NCI-H69 (cell line): ENCODE measurements at places on chromosomes 11 and 22.

- DNase-seq = no peak
Measured at GRCh38 chr22:35905894-35906293, 122.7 kb downstream of the RBFOX2 start.

DNA sequence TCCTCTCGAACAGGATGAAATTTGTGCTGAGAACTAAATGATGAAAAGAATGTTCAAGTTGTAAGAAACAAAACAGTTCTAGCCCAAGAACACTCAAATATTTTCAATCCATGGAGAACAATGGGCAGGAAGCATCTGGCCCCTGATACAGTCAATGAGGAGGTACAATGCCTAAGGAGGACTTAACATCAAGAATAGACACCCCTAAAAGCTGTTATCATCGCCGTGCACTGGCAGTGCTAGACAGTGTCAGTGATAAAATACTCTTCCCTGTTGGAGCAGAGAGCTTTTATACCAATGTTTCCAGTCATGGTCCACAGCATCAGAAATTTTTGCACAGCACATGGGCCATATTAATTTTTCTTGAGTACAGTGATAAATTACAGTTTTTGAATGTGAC is 20.2 kb upstream of the VSTM5 start:
- no peak for DNase-seq

GRCh38 chr11:46743693-46744339 is 24.8 kb downstream of the F2 start:
- peak; percentile 48 for DNase-seq

DNA sequence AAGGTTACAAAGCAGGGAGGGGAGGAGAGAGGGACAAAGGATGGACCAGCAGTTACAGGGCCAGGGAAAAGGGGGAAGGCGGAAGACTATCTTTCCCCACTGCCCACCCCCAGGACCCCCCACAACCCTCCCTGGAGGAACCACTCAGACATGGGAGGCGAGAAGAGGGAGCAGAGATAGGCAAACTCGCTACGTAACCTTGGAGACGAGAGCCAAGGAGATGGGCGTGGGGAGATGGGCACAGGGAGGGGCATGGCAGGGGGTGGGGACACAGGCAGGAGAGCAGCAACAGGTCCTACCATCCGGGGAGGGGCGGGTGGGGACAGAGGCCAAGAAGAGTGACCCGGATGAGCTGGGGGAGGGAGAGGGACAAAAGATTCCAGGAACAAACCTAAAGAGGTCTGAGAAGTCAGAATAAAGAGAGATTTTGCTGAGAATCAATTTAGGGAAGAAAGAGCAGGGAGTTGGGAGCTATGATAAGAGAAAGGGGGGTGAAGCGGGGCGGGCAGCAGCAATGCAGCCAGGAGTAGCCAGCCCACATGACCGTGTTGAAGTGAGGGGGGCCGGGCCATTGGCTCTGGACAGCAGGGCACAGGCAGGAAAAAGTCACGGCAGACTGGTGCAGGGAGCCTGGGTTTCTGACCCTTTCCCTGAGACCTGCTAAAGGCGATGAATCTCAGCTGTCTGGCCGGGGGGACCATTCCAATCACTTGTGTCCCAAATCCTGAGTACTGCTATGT is 128.4 kb downstream of the BUD13 start:
- no peak for DNase-seq

DNA sequence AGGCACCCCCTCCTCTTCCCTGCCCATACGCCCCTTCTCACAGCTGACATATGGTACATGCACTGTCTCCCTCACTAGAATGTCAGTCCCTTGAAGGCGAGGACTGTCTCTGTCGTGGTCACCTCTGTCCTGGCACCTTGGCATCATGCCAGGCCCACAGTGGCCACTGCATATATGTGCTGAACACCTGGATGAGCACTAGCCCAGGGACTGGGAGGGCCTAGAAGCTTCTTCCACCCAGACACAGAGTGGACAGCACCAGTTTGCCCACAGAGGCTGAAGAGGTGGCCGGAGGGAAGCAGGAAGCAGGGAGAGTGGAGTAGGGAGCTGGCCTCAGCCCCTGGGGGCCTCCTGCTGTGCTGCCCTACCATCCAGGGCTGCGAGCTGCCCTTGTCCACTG is 28.6 kb downstream of the VPS37C start:
- DNase-seq = no peak

- peak; percentile 74 for DNase-seq
Measured at GRCh38 chr11:107307991-107308390, 149.6 kb downstream of the CWF19L2 start.

DNA sequence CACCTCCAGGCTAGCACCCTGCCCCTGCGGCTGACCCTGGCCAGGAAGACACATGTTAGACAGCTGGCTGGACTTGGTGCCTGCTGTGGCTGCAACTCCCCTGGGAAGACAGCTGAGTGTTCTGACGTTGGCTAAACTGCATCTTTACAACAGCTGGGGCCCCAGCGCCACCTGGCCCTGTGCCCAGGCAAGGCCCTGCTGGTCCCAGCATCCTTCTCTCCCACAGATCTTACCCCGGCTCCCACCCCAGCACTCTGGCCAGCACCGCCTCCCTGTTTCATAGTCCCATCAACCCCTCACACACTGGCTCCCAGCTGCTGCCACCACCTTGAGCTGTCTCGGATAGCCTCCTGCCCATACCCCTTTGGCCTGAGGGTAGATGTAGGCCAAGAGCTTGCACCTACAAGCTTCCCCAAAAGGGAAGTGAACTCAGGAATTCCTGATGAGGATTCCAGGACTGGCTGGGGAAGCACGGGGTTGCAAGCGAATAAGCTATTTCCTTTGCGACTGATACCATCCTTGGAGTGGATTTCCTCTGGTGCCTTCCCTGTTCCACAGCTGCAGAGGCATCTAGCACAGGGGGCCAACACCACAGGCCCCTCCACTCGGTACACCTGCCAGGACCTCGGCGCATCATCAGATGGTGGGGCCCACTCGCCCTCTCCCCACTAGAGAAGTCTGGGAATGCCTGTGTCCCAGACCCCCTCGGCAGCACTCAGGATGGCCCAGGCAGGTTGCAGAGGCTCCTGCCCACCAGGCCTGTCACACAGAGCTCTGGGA is 28.5 kb downstream of the RSPH14 start:
- DNase-seq = peak; percentile 98

GRCh38 chr11:64742889-64743590 is 902 bp downstream of the RASGRP2 start:
- DNase-seq = peak; percentile 54

GRCh38 chr11:81596704-81597103 is 1137.0 kb downstream of the FAM181B start:
- DNase-seq = peak; percentile 17

DNA sequence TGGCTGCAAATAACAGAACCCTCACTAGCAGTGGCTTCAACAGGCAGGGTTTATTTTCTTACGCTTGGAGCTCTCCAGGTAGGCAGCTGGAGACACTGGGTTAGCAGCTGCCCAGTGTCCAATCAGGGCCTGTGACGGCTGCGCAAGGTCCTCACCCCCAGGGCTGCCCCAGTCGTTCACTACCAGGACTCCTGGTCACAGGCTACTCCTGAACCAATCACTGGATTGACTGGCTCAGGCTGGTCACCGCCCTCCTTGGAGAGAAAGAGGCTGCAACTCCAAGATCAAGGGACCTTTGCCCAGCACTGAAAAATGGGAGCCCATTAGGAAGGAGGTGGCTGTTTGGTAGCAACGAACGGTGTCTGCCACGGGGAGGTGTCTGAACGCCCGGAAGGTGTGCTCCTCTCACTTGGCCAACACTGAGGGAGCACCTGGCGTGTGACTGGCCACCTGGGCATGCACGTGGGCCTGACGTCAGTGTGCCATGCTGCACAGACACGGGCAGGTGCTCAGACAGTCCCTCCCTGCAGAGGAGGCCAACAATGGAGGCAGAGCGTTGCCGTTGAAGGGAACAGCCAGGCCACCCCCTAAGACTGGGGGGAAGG is 5.1 kb downstream of the ARSA start:
- DNase-seq = peak; percentile 93

- DNase-seq = no peak
Measured at GRCh38 chr11:119763071-119763728, 34.2 kb upstream of the NECTIN1 start.

- DNase-seq = no peak
Measured at GRCh38 chr11:39304586-39304985, 2154.9 kb downstream of the LRRC4C start.

DNA sequence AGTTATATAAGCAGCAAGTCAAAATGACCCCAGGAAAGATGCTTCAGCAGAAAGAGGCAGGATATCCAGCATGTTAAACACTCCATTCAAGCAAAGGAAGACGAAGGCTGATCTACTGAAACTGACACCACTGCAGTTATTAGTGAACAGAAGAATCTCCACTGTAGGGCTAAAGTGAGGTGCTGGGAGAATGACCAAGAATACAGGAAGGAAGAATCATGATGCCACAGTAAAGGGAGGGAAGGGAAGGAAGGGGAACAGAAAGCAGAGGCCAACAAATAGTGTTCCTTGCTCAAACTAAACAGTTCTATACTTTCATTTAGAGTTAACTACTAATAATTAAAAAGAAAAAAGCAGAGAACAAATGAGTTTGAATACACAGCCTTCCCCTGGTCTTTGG is 92.5 kb downstream of the SIK3 start:
- DNase-seq = no peak

DNA sequence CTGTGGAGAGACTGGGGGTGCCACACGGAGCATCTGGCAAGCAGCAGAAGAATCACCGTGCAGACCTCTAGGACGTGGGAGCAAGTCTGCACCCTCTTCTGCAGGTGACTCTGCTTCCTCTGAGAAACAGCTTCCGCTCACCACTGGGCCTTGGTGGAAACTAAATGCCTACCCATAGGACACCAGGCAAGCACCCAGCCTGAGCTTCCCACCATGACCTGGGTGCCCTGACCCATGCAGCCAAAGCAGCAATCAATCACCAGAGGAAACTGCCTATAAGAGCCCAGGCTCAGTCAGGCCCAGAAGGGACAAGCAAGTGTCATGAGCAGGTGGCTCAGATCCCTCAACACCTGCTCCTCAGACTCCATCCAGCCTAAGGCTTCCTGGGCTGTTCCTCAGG is 63.4 kb downstream of the IGLL5 start:
- peak; percentile 5 for DNase-seq
